Effector CD4-positive, alpha-beta T cell (primary cell): ENCODE measurements at places on chromosomes 5 and 9.

- DNase-seq = no peak
Measured at GRCh38 chr5:124414973-124415372, 331.5 kb downstream of the ZNF608 start.

DNA sequence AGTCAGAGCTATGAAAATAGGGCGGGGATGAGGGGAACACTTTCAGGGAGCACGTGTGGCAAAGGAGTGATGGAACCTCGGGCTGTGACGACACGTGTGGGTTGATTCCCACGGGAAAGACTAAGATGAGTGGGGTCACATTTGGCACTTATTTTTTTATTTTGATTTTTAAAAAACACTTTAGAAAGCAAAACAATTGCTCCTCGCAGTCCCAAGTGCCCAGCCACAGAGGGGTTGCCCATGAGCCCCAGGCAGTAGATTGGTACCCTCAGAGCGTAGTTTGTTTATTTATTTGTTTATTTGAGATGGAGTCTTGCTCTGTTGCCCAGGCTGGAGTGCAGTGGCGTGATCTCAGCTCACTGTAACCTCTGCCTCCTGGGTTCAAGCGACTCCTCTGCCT lies 69.7 kb downstream of the WNK2 start:
- no peak for DNase-seq

DNA sequence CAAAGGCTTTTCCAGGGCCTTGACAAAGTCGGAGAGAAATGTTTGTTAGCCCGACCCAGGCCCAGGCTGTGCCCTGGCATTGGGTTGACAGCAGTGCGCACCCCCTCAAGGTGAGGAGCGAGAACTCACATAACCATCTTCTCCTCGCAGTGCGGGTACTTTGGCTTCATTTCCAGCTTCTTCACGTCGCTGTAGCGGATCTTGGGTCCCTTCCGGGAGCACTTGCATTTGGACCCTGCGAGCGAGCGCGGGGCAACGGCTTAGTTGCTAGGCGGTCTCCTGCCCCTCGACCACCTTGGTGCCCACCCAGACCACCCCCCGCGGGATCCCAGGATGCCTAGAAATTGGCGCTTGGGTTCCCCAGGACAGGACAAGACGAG lies 496 bp downstream of the CXCL14 start:
- no peak for DNase-seq

DNA sequence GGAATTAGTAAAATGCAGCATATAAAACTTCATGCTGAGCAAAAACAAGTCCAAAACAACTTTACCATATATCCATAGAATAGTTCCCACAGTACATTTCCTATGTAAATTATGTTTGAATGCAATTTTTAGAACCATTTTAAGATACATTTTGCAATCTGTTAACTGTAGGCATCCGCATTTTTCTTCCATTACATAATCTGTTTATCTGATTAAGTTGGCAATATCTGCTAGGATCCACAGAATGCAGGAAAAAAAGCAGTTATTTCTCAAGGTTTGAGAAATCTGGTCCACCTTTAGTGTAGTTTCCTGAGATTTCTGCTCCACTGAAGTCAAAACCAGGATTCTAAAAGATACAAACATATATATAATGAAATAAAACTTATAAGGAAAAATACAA lies 6.2 kb downstream of the NUDCD2 start:
- DNase-seq = no peak

GRCh38 chr9:2477755-2478154 lies 143.8 kb upstream of the VLDLR start:
- DNase-seq = no peak

DNA sequence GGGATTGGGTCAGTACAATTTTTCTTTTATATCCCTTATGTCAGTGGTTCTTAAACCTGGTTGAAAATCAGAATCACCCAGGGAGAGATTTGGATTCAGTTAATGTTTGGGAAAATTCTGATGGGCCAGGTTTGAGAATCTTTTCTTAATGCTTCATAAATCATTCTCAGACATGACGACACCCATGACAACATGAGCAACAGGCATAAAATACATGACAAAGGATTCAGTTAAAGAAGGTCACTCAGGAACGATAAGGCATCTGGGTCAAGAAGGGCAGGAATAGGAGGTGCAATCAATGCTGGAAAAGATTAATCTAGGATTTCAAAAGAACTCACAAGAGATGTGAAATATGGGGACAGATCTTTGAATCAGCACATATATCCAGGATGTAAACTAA lies 41.8 kb downstream of the ELOVL7 start:
- DNase-seq = no peak

DNA sequence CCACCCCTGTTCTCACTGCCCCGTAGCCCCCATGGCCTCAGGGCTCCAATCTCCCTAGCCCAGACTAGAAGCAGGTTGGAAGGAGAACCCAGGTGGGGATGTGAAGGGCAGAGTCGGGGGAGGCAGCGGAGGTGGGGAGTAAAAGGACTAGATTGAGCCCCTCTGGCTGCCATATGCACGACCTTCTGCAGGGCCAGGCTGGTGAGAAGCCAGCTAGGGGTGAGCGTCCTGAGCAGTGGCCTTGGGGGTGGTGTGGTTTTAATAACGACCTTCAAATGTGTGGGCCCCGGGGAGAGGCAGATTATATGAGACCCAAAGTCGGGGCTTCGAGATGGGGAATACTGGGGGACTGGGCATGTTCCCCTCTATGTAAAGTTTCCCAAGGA lies 139.5 kb downstream of the C9orf50 start:
- no peak for DNase-seq

- no peak for DNase-seq
Measured at GRCh38 chr5:143156086-143156485, 247.4 kb downstream of the NR3C1 start.

DNA sequence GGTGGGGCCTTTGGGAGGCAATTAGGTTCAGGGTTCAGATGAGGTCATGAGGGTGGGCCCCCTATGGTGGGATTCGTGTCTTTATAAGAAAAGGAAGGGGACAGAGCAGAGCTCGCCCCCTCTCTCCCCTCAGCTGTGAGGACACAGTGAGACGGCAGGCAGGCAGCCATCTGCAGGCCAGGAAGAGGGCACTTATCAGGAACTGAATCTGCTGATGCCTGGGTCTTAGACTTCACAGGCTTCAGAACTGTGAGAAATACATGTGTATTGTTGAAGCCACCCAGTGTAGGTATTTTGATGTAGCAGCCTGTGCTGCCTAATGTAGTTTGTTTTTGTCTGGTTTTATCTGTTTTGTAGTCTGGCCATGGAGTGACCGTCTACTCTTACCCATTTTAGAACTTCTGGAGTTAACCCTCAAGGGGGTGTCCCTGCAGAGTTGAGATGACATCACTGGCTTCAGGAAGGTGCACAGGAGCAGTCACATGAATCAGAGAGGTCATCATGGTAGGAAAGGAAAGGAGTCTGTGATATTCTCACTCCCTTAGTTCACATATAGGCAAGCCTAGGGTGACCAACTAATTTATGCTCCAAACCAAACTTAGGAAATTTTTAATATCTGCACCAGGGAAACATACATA lies 71.0 kb downstream of the LRRC70 start:
- DNase-seq = no peak

- no peak for DNase-seq
Measured at GRCh38 chr5:39076757-39077728, 2.8 kb upstream of the RICTOR start.

DNA sequence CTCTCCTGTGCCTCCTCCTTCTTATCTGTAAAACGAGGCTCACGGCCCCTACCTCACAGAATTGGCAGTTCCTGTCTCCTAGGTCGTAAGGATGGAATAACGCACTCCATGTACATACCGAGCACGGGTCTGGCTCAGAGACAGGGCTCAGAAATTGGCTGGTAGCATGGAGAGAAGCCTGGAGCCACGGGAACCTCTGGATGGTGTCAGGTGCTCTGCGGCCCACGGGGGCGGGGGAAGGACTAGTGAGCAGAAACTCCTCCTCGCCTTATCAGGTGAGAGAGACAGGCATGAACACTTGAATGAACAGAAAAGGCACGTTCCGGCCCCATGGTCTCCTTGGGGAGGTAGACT lies 15.4 kb upstream of the C5orf47 start:
- DNase-seq = no peak

GRCh38 chr9:111621895-111622480 lies 9.1 kb upstream of the DNAJC25 start:
- no peak for DNase-seq

- DNase-seq = no peak
Measured at GRCh38 chr9:76215066-76215465, 179.2 kb downstream of the RFK start.

- DNase-seq = no peak
Measured at GRCh38 chr5:136090319-136090718, 42.3 kb upstream of the SMAD5 start.

DNA sequence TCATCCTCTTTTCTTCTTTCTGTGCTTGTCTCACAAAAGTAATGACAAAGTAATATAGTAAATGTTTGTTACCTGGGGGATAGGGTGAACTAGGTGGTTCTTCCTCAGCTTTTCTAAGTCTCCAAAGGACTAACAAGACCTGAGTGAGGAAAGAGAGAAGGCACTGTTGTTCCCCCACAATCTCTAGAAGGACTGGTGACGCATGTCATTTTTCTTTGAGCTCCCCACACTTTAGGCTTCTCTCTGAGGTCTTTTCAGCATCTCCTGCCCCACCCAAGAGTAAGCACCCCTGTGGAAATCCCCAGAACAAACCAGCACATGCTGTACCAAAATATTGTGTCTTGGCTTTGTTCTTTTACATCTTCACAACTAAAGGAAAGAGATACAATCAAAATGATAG lies 2.4 kb upstream of the IL7R start:
- DNase-seq = peak; percentile 75

GRCh38 chr9:78103971-78104433 lies 72.4 kb upstream of the GNAQ start:
- DNase-seq = no peak

DNA sequence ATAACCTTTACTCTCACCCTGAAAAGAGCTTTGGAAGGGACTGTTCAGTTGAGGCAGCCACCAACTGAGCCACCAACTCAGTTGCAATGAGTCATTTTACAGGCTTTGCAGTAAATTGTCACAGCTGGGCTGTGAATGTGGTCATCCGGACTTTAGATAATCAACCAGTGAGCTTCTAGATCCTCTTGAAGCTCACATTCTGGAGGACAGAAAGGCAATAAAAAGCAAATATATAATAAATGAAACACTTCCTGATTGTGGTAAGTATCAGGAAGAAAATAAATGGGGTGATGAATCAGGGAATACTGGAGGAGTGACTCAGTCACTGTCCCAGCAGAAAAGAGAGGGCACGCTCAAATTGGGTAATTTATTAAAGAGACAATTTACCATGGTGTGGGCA lies 13.2 kb upstream of the C5orf58 start:
- DNase-seq = no peak

DNA sequence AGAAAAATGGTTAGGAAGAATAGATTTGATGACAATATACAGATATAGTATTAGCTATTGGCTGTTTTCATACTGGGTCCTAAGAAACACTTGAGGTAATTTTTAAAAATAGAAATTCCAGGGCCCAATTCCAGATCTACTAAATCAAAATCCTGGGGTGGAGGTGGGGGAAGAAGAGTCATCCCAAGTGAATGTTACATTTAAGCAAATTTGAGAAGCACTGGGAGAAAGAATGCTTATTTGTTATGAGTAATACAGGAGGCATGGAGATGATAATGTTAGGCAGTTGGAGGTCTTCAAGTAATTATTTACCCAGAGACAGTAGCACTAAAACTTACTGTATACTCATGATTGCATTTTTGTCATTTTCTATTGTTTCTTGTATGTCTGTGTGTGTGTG lies 93.0 kb upstream of the DAB2 start:
- DNase-seq = no peak

DNA sequence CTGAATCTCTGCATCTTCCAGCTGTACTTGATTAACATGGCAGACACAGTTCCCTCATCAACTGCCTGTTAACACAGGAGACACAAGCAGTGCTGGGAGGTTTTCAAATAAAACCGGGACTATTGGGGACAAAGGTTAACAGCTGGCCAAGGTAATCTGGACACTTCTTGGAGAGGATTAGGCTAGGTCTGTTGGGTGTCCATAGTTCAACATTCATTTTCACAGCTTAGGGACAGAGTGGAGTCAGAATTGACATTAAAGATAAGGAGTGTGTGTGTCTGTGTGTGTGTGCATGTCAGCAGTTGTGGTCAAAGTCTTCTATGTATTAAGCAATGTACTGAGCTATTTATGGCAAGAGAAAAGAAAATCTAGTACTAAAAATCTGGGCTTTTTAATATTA lies 216.2 kb downstream of the MED10 start:
- no peak for DNase-seq

DNA sequence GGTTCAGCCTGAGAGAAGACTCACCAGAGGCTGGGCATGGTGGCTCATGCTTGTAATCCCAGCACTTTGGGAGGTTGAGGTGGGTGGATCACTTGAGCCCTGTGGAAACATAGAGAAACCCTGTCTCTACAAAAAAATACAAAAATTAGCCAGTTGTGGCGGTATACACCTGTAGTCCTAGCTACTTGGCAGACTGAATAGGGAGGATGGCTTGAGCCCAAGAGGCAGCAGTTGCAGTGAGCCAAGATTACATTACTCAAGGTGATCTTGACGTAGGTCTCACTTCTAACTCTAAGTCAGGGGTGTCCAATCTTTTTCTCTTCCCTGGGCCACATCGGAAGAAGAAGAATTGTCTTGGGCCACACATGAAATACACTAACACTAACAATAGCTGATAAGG lies 16.2 kb upstream of the ATP6V1G1 start:
- no peak for DNase-seq

- no peak for DNase-seq
Measured at GRCh38 chr5:129118405-129118804, 23.9 kb downstream of the ISOC1 start.

- DNase-seq = no peak
Measured at GRCh38 chr9:35563791-35564197, 41.3 kb upstream of the TESK1 start.

DNA sequence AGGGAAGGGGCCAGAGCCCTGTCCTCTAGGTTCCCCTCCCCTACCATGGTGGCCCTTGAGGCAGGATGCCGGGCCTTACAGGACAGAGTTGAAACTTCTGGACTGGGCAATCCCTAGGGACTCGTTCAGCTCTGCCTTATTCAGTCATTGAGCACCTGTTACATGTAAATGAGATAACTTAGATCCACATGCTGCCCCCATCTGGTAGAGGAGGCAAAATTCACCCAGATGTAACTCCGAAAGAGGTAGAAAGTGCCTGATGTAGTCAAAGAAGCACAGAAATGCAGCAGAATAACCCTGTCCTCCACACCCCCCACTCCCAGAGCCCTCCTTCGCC lies 1.5 kb downstream of the GGTA1 start:
- no peak for DNase-seq
